ENCODE measurements at places on chromosomes 12 and 14.
A peak's percentile ranks its signal among the peaks of the same experiment; 100 is the strongest.

GRCh38 chr14:43792980-43793379 is 714.1 kb downstream of the FSCB start:
- no peak for DNase-seq

DNA sequence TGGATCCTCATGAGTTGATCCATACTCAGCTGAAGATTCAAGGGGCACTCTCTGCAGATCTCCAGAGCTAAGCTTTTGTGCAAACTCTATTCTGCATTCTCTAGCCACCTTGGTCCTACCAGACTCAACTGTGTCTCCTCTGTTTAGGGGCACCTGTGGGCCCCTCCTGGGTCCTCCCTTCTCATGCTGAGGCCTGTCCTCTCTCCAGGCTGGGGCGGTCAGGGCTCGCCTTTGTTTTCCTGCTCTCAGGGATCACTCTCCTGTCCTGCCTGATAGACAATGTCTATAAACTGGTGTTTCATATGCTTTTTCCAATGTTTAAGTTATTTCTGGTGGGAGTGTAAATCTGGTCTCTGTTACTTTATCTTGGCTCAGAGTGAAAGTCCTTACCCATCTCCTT is 11.6 kb upstream of the KIF26A start:
- DNase-seq, result no peak

- no peak for DNase-seq
Observed at GRCh38 chr12:65195387-65196055, 26.1 kb downstream of the LEMD3 start.

GRCh38 chr14:91983588-91983987 is 36.1 kb upstream of the FBLN5 start:
- DNase-seq, result no peak

GRCh38 chr14:74205882-74206281 is 33.4 kb upstream of the VSX2 start:
- DNase-seq, result no peak

DNA sequence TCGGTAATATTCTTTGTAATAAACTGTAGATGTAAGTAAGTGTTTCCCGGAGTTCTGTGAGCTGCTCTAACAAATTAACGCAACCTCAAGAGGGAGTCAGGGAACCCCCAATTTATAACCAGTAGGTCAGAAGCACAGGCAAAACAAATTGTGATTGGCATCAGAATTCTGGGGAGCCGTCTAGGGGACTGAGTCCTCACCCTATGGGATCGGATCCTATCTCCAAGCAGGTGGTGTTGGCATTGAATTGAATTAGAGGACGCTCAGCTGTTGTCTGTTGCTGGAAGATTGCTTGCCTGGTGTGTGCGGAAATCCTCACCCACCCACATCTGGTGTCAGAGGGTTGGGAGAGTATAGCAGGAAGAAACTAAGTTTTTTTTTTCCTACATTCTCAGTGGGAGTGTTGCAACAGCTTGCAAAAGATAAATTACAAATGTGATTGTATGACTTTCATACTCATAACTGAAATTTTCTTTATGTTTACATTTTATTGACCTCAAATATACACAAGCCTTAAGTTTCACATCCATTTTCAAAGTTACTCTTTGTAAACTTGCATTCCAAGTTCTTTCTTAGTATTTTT is 5.5 kb downstream of the TMEM52B start:
- no peak for DNase-seq

DNA sequence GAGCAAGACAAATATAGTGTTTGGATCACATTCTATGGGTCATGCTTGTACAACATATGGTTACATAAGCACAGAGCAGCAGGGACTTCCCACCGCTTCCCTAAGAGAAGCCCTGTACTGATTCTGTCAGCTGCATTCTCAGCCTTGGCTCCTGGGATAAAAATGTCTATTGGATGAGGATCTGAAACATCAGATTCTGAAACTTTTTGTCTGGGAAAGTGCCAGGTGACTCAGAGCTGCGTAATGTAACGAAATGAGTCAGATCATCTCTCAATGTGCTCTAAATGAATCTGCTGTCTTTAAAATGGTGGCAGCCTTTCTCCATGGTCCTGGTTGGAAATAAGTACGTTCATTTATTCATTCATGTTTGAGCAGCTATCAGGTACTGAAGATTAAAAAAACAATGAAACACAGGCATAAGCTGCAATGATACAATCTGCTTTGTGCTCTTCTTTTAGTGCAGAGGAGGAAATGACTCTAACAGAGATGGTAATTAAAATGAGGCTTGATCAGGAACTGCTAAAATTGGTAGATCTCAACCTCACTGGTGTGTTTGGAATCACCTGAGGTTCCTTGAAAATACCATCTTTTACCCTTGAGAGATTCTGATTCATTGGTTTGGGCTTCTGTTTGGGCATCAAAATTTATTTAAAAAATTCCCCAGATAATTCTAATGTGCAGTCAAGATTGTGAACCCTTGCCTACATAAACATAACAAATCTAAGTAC is 99.1 kb upstream of the NAP1L1 start:
- DNase-seq, result peak; percentile 2

- DNase-seq, result no peak
Observed at GRCh38 chr12:110223777-110224378, 57.2 kb upstream of the ATP2A2 start.

GRCh38 chr12:83153177-83153576 is 466.5 kb downstream of the TMTC2 start:
- no peak for DNase-seq

DNA sequence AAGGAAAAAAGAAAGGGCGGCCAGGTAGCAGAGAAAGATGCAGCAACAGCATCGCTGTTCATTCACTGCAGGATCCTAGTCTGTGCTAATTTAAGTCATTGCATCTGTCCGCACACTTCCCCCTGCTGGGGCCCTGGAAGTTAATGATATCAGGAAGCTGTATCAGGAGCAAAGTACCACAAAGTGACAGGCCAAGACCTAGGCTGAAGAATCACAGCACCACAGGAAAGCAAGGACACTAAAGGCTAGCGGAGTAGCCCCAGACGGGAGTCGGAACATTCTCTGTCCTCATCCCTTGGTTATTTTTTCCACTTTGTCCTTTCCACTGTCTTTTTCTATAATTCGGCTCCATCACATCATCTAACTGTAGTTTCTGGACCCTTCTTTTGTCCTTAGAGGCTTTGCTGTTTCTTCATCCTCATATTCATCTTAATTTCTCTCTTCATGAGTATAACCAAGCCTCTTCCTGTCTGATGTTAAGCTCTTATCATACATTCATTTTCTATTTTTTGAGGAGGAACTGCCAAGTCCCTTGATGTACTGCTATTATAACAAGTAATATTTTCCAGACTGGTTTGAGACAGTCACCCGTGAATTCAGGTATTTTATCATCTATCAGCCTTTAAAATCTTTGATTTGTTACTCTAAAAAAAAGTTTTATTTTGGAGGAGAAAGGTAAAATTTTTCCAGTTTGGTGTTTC is 28.3 kb downstream of the DUSP16 start:
- DNase-seq, result no peak

GRCh38 chr14:91649930-91650329 is 82.0 kb downstream of the CATSPERB start:
- DNase-seq, result peak; percentile 26

DNA sequence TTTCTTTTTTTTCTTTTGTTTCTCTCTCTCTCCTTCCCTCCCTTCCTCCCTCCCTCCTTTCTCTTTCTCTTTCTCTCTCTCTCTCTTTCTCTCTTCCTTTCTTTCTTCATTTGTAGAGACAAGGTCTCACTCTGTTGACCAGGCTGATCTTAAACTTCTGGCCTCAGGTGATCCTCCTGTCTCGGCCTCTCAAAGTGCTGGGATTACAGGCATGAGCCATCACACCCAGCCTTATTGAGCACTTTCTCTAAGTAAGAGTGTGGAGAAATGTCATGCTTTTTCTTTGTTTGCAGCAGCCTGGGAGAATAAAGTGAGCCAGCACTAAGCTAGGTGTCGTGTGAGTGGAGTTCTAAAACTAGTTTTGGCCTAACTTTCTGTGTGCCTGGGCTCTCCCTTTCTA is 74.0 kb downstream of the TTC7B start:
- DNase-seq, result no peak

DNA sequence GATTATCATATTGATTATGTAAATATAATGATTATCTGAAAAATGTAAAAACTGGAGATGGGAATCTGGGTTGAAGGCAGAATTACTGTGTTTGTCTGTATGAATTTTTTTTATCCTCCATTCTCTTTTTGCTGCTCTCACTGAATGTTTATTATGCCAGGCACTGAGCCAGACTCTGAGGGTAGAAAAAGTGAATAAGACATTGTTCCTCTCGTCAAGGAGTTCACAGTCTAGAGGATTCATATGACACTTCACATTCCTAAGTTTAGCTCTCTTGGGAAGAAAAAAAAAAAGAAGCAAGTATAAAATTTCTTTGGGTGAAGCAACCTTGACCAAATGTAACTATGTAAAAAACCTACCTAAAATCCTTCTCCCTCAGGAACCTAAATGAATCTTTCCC is 120.9 kb upstream of the LMO3 start:
- no peak for DNase-seq

- DNase-seq, result peak; percentile 78
Observed at GRCh38 chr12:68367903-68368302, 35.7 kb upstream of the MDM1 start.

DNA sequence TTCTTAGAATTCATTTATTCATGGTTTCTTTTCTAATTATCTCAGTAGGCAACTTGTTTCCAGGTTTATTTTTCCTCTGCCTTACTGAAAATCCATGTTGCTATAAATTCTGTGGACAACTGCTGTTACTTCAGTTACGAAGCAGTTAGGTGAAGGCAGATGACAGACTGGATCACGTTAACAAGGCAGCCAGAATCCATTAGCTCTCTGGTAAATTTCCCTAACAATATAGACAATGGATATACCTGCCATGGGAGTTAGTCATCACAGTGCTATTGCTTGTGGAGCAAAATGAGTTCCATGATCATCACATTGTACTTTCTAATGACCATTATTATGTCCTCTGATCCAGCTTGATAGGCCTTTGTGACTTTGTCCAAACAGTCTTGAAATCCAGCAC is 291.5 kb downstream of the NELL2 start:
- DNase-seq, result no peak

DNA sequence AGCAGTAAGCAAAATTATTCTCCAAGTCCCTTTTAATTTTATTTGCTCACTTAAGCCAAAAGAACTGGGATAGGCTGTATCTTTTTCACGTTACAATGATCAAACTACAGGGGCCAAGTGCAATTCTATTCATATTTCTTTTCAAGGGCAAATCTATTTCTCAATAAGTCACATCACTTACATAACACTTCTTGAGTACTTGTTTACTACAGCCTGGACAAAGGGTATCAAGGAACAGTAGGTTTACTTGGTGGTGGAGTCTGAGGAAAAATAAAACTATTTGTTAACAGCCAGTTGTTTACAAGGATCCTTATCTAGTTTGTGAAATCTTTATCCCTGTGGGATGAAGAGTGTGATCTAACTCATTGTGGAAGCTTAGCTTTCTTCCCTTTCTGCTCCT is 72.1 kb downstream of the PDE3A start:
- DNase-seq, result no peak

- no peak for DNase-seq
Observed at GRCh38 chr14:79118291-79118690, 948.1 kb downstream of the NRXN3 start.

DNA sequence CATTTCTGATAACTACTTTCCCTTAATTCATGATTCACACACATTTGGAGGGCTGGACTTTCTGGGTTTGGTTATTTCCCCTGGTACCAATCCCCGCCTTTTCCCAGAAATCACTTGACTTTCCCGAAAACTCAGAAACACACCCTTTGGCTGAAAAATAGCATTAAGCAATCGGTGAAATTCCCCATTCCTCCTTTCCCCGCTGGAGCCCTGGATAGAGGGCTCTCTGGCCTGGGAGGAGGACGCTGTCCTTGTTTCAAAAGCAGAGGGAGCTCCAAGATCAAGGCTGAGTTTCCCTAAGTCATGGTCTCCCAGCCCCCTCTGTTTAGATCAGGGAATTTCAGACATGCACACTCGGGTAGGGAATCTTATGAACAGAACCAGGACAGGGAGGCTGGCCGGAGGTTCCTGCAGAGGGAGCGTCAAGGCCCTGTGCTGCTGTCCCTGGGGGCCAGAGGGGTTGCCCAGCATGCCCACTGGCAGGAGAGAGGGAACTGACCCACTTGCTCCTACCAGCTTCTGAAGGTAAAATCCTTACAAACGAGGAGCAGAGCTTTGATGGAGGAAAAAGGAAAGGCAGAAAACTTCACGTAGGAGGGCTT is at the start of gene C1S:
Gene C1S, plus strand, starts transcription at position 366 of the 602 bp plus-strand sequence. CDS start 1,195 bp downstream, outside the sequence.
- no peak for DNase-seq

DNA sequence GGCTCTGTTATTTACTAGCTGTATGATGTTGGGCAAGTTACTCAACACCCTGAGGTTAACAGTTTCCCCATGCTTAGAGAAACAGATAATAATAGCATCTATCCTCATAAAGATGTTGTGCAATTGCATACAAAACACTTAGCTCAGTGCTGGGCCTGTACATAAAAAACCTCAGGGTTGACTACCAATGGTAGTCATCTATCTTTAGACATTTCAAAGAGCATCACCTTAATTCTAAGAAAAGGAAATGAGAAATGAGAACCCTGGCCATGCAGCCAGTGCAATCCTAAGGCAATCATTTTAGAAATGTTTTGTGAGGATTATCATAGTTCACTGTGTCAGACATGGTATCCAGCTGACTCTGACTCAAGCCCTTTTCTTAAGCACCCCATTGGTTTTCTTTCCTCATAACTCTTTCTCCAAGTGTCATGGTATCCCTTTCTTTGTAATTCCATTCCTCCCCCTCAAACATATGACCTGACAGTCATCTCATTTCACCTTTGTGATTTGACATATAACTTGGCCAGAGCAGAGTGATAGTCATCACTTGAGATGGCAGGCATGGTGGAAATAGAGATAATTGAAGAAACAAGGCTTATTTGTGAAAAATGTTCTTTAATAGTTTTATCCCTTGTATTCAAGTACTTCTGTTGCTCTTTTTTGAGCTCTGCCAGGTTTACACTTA is 29.5 kb upstream of the OSBPL8 start:
- DNase-seq, result no peak

- DNase-seq, result no peak
Observed at GRCh38 chr14:96416292-96416691, 24.4 kb downstream of the AK7 start.

DNA sequence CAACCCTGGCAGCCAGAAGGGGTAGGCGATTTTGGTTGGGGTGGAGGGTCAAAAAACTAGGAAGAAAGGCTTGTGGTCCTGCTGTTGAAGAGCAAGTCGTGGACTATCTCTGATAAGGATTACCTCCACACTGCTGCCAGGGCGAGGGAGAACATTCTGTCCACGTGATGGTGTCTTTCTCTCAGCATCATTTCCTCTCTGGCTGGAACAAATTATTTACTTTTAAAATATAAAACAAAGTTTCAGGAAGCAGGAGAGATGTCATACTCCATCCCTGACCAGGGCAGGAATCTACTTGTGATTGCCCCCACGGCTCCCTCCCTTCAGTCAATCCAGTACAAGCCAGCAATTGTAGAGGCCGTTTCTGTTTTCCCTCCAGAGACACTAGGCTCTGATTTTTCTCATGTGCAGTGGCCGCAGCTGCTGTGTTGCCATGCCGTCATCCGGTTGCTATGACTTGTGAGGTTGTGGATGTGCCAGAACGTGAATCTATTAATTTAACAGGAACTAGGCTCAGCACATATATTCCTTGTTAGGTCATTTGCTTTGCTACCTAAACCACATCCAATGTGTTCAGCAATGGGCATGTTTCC is 61.5 kb upstream of the PTGR2 start:
- DNase-seq, result no peak

GRCh38 chr14:33566082-33566481 is 384.8 kb downstream of the EGLN3 start:
- DNase-seq, result no peak
